ENCODE measurements at places on chromosomes 11 and 22.

- peak; percentile 32 for DNase-seq
These were observed 105.9 kb upstream of the ARHGAP20 start for GRCh38 chr11:110818032-110818687.

DNA sequence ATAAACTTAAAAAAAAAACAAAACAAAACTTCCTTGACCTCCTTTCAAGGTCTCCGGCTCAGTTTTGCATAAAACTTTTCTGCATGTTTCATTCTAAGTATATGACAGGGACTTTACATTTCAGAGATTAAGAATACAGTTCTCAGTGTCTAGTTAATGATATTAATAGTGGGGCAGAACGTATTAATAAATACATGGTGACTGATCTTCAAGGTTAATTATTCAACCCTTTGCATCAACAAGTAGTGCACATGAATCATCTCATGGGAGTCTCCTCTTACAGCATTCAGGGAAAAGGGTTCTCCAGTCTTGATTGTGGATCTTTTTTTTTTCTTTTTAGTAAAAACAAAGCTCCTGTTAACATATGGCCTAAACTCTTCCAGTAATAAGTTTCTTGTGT is 146.8 kb downstream of the KIRREL3 start:
- DNase-seq: peak; percentile 17

DNA sequence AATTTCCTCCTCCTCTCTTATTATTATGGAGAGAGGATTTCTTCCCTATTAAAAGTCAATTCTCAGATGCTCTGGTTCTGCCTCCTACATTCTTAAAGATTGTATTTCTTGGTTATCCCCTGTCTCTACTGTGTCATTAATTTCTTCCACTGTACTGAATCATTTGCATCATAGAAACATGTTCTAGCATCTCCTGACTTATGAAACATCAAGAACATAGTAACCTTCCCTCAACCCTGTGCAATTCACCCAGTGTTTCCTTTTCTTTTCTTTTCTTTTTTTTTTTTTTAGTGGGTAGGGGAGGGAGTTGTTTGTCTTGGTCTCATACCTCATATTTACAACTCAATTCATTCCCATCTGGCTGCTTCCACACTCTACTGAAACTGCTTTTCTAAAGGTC is 288.0 kb upstream of the PLET1 start:
- DNase-seq: no peak

GRCh38 chr11:46588131-46588530 is 5.7 kb downstream of the AMBRA1 start:
- DNase-seq: no peak

DNA sequence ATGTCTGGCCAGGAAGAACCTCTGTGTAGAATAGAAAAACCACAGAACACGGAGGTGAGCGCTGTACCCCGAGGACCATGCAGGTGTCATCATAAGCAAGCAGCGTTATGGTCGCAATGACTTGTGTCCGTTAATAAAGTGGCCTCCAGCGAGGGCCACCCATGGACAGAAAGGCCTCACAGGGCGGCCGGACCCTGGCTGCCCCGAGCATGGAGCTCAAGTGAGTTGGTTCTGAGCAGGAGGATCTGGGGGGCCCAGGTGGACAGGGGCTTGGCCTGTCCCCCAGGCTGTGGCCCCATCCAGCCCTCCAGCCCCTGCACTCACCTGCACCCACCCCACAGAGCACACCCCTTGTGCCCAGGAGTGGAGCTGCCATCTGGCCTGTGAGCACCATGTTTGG is 133.8 kb downstream of the BRD1 start:
- DNase-seq: no peak

DNA sequence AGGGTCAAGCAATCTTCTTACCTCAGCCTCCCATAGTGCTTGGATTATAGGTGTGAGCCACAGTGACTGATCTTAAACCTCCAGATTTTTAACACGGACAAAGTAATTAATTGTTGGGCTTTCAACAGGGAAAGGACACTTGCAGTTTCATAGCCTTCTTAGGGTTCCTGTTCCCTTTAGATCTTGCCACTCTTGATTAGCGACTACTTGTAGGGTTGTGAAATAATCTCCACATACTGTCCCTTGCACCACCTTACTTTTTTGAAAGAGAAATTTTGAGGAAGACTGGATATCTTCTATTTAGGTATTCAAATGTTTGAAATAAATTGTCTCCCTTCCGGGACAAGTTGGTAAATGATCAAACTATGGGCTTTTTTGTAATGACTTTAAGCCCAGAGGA is 7.6 kb downstream of the MS4A4E start:
- DNase-seq: no peak

DNA sequence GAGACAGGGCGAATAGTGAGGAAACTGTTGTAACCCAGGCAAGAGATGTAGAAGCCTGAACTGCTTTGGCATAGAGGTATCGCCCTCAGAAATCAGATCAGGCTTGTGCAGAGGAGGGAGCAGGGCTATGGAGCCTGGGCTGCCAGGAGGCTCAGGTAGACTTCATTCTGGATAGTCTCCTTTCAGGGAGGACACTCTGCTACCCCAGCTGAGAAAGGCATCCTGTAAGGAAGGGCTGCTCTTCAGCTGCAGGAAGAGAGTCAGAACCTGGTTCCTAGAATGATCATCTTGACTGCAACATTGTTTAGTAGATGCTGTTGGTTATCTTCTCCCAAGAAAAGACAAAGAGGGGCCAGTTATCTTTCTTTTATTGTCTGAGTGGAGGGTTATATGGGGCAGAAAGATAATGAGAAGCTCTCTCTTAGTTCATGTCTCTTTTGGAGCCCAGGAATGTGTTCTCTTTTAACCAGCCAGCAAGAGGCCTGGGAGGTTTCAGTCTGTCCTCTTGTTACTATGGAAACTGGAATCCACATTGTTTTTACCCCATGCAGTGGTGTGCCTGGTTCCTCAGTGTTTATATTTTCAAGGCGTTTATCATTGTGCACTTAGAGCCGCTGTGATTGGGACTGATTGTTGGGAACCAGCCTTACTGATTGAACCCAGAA is 95.7 kb downstream of the STIM1 start:
- DNase-seq: peak; percentile 87

DNA sequence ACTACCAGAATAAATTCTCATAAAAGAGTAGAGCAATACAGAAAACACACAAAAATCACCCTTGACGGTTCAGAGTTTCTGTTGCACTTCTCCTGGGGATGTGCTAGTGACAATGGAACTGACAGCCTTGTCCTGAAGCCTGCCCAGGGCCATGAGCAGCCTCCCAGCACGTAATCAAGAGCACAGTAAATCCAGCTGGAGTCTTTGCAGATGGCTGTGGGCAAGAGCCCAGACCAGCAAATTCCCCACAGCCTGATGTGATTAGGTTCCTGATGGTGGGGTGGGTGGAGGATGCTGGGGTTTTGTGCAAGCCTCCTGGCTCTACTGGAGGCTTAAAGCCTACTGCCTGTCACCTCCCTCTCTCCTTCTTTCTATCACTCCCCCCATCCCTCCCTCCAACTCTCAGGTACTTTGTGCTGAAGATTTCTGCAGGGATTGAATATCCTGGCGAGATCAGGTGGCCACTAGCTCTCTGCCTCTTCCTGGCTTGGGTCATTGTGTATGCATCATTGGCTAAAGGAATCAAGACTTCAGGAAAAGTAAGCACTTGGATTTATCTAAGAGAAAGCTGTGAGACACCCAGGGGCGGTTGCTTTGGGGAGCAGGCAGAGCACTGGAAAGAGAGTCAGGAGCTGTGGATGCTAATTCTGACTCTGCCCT is 18.1 kb downstream of the SLC6A5 start:
- no peak for DNase-seq

- peak; percentile 82 for DNase-seq
These were observed 13.2 kb downstream of the OTUB1 start for GRCh38 chr11:63999349-64000025.

- no peak for DNase-seq
These were observed 59.5 kb upstream of the WNT11 start for GRCh38 chr11:76265771-76266241.

Data from astrocyte of the hippocampus (primary cell).